ENCODE measurements at places on chromosomes 12 and 14.

DNA sequence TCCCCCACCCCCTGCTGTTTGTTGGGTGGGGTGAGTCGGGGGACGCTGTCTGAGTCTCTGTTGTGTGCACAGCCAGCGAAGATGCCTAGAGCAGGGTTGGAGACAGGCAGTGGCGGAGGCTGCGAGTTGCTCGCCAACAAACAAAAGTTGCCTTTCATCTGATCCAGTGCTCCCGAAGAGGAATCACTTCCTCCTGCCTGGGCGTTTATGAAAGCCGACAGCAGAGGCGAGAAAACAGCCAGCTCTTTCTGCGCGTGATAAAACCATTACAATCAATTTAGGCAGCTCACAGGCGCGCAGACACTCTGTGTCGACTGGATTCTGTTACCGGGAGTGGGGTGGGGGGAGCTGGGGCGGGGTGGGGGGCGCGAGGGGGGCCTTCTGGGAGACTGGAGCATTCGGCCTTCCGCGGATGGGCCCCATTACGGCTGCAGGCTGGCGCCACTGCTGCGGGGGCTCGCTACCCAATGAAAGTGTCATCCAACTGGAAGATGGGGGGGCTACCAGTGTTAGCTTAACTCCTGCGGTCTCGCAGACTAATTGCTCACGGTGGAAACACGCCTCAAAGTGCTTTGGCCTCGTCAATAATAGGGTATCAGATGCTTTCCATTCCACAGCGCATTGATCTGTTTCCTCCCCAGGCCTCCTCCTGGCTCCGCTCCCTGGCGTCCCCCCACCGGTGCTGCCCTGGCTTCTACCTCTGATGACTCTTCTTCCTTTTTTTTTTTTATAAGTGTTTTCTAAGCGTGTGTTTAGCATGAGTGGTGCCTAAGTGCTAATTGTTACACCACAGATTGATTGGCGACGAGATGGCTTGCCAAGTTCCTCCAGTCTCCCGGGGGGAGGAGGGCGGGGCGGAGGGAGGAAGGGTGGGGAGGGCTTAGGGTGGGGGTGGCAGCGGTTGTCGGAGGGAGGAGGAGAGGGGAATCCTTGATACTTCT lies 678.4 kb downstream of the MED13L start:
- no peak overlapping the region for H3K27ac ChIP-seq
- no peak overlapping the region for H3K4me3 ChIP-seq
- no peak for DNase-seq

DNA sequence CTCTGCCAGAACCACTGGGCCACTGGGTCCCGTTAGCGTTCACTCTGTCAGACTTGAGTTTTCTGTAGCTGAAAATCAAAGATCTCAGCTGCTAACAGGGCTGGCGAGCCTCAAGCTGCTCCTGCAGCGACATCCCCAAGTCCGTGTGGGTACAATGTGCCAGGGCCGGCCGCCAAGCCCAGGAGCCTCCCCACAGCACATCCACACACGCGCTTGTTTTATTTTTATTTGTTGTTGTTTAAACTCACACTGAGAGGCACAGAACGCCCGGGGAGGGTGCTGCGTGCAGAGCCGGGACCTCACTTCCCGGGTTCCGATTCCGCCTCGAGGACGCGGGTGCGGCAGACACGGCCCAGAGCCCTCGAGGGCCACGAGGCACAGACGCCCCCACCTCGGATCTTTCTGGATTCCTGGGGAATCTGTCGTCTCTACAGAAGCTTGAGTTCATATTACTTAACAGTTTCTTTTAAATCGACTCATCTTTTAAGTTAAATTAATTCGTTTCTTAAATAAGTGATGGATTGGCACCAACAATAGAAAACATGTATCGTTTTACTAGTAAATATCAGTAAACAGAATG lies 9.3 kb downstream of the GALNT9 start:
- no peak overlapping the region for H3K4me3 ChIP-seq
- H3K36me3 ChIP-seq = no peaks in the 10 kb centered on the region
- H3K4me1 ChIP-seq = peaks cover 10% of the 10 kb centered on the region
- no peak overlapping the region for H3K27ac ChIP-seq
- H3K27me3 ChIP-seq = peaks cover 33% of the 10 kb centered on the region

DNA sequence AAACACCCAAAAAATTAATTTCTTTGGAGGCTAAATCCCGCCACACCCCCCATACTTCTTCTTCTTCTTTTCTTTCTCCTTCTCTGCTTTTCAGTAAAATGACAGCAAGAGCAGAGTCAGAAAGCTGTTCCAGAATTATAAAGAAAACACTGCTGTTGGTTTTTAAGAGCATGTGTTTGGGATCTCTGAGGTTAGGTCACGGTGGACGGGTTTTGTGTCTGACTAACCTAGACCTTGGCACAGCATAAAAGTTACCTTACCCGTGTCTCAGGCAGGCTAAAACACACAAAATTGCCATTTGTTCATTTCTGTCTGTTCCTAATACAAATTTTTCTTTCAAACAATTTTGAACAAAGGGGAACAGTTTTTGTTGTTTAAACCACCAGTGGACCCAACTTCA lies 540.8 kb downstream of the NRXN3 start:
- no peak overlapping the region for H3K27ac ChIP-seq
- H3K36me3 ChIP-seq = no peaks in the 10 kb centered on the region
- no peaks in the 10 kb centered on the region for H3K4me1 ChIP-seq
- DNase-seq = no peak

- DNase-seq = no peak
- H3K4me3 ChIP-seq = no peak overlapping the region
- peaks cover 99% of the 10 kb centered on the region for H3K36me3 ChIP-seq
- peak overlapping the region; percentile 69 for H3K27ac ChIP-seq
Observed at GRCh38 chr14:102018251-102018650, 53.9 kb downstream of the DYNC1H1 start.

- H3K36me3 ChIP-seq = no peaks in the 10 kb centered on the region
- H3K4me1 ChIP-seq = peaks cover 7% of the 10 kb centered on the region
- DNase-seq = no peak
- H3K27me3 ChIP-seq = peaks cover 46% of the 10 kb centered on the region
Observed at GRCh38 chr12:65122703-65123102, 1.6 kb upstream of the WIF1 start.

- no peak for DNase-seq
- peaks cover 25% of the 10 kb centered on the region for H3K27me3 ChIP-seq
- H3K36me3 ChIP-seq = no peaks in the 10 kb centered on the region
- H3K4me1 ChIP-seq = peaks cover 4% of the 10 kb centered on the region
Observed at GRCh38 chr14:90814806-90815571, 1.2 kb downstream of the TTC7B start.

DNA sequence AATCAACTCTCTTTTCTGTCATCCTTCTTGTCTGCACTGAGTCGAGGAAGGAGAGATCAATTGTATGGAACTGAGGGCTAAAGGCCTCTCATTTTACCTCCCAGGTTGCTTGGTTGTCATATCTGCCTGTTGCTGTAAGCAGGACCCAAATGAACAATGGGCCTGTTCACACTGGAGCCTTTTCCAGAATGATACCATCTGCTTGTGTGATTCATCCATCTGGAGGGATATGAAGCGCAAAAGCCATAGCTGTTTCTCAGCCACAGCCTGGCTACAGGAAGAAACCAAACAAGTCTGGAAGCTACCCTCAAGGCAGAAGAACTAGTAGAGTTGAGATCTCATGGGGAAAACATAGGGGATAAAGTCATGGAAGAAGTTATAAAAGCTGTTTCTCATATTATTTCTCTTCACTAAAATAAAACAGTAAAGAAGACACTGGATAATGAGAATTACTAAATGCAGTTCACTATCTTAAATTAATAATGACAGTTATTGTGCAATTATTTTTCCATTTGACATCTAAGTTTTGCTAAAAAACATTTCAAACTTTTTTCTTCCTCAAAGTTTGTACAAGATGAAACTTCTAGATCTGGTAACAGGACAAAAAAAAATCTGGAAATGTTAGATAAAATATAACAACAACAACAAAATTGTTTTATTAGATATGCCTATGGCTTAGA lies 106.3 kb downstream of the SPTSSA start:
- no peaks in the 10 kb centered on the region for H3K4me1 ChIP-seq
- H3K36me3 ChIP-seq = no peaks in the 10 kb centered on the region
- no peak overlapping the region for H3K27ac ChIP-seq

GRCh38 chr14:80845856-80846255 lies 95.7 kb downstream of the CEP128 start:
- no peak overlapping the region for H3K4me3 ChIP-seq
- H3K4me1 ChIP-seq = no peaks in the 10 kb centered on the region
- no peak overlapping the region for H3K27ac ChIP-seq
- no peaks in the 10 kb centered on the region for H3K27me3 ChIP-seq
- no peak for DNase-seq

- H3K4me3 ChIP-seq = peak overlapping the region; percentile 92
- H3K4me1 ChIP-seq = peaks cover 57% of the 10 kb centered on the region
- DNase-seq = peak; percentile 77
- peaks cover 54% of the 10 kb centered on the region for H3K36me3 ChIP-seq
- peaks cover 17% of the 10 kb centered on the region for H3K27me3 ChIP-seq
Observed at GRCh38 chr12:47903927-47904712, 674 bp downstream of the VDR start.

DNA sequence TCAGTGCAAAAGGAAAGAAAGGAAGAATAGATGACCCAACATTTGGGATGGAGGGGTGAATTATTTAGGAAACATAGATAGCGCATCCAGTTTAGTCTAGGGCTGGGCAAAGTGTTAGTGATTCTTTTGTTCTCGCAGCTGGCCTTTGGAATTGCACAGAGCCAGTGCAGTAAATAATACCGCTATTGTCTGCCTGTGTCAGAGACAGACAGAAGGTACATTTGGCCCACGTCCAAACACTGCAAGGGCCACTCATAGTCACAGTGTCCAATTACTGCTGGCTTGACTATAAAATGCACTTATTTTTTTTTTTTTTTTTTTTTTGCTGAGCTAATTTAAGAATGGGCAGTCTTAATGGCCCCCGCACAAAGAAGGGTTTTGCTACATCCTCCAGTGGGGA lies 638.6 kb downstream of the BCL11B start:
- H3K4me3 ChIP-seq = no peak overlapping the region
- no peaks in the 10 kb centered on the region for H3K27me3 ChIP-seq
- no peaks in the 10 kb centered on the region for H3K36me3 ChIP-seq
- no peak overlapping the region for H3K27ac ChIP-seq
- DNase-seq = no peak

- no peaks in the 10 kb centered on the region for H3K27me3 ChIP-seq
- peaks cover 50% of the 10 kb centered on the region for H3K36me3 ChIP-seq
- peak; percentile 44 for DNase-seq
- no peak overlapping the region for H3K4me3 ChIP-seq
- H3K4me1 ChIP-seq = peaks cover 4% of the 10 kb centered on the region
Observed at GRCh38 chr14:92973261-92973797, 50.4 kb downstream of the CHGA start.

DNA sequence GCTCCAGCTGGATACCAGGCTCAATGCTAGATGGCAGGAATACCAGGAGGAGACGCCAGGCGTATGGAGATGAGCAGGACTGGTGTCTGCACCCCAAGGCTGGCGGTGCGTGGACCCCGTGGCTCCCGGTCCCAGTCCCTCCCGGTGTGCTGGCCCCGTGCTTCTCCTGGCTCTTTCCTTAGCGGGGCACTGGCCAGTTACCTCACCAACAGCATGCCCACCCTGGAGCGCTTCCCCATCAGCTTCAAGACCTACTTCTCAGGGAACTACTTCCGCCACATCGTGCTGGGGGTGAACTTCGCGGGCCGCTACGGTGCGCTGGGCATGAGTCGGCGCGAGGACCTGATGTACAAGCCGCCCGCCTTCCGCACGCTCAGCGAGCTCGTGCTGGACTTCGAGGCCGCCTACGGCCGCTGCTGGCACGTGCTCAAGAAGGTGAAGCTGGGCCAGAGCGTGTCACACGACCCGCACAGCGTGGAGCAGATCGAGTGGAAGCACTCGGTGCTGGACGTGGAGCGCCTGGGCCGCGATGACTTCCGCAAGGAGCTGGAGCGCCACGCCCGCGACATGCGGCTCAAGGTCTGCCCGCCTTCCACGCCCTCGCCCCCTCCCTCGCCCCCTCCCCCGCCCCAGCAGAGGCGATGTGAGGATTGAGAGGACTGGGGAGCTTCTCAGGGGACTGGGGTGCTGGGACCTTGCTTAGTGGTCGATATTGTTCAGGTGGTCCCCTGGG lies 14.6 kb downstream of the VASH1 start:
- no peak for DNase-seq
- H3K36me3 ChIP-seq = peaks cover 15% of the 10 kb centered on the region
- no peaks in the 10 kb centered on the region for H3K27me3 ChIP-seq
- H3K4me1 ChIP-seq = peaks cover 10% of the 10 kb centered on the region

DNA sequence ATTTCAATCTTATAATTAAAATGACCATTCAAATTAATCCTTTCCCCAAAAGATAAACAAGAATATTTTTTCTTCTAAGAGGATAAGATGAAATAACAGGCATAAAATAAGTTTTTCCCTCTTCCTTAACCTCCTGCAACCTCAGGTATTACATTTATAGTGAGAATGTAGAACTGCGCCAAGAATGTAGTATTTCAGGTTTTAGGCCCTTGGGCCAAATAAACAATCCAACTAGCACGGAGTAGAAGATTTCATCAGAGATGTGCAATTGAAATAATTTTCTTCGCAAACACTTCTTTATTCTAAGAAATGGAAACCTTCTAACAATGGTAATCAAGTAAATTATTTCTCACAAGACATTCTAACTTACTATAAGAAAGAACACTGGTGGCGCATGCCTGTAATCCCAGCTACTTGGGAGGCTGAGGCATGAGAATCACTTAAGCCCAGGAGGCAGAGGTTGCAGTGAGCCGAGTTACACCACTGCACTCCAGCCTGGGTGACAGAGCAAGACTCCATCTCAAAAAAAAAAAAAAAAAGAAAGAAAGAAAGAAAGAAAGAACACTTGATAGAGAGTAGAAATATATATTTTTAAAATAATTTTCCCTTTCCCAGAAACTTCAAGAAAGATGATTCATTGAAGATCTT lies 100.8 kb downstream of the TAOK3 start:
- H3K27ac ChIP-seq = no peak overlapping the region
- H3K4me1 ChIP-seq = peaks cover 14% of the 10 kb centered on the region
- DNase-seq = no peak
- no peaks in the 10 kb centered on the region for H3K27me3 ChIP-seq
- H3K4me3 ChIP-seq = no peak overlapping the region

DNA sequence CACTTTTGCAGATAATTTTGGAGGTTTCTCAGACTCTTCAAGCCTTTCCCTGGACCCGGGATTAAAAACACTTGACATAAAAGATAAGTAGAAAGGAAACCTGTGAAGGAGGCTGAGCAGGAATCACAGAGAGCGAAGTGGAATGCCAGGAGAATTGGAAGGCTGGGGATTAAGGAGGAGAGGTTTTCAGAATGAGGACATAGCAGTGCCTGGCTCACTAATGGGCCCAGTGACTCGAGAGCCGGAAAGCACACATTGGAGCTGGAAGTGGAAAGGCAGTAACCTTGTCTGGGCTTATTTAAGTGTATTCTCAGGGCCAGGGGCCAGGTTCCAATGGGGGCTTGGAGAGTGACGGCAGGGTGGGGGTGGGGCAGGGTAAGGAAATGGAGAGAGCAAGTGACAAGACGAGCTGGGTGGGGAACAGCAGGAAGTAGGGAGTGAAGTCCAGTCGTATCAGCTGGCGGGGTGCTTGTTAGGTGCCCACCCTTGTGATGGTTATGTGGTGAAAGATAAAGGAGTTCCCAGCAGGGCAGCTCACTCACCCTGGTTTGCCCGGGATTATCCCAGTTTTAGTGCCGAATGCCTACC lies 13.1 kb downstream of the EVL start:
- peaks cover 66% of the 10 kb centered on the region for H3K36me3 ChIP-seq
- peak overlapping the region; percentile 70 for H3K4me3 ChIP-seq
- H3K27ac ChIP-seq = peak overlapping the region; percentile 98
- H3K4me1 ChIP-seq = peaks cover 97% of the 10 kb centered on the region
- no peak for DNase-seq

Measured in activated T-cell treated with anti-CD3 and anti-CD28 coated beads, Interleukin-2, amount 50 U/mL, for 24 hours (primary cell).